NCI-H510A (cell line): ENCODE measurements at places on chromosomes 6 and 20.

- DNase-seq, result peak; percentile 44
Observed at GRCh38 chr6:25369433-25370177, 90.4 kb downstream of the CARMIL1 start.

- DNase-seq, result no peak
Observed at GRCh38 chr20:57126481-57127092, 139.9 kb downstream of the BMP7 start.

- DNase-seq, result no peak
Observed at GRCh38 chr20:37407573-37408002, 61.6 kb downstream of the SRC start.

DNA sequence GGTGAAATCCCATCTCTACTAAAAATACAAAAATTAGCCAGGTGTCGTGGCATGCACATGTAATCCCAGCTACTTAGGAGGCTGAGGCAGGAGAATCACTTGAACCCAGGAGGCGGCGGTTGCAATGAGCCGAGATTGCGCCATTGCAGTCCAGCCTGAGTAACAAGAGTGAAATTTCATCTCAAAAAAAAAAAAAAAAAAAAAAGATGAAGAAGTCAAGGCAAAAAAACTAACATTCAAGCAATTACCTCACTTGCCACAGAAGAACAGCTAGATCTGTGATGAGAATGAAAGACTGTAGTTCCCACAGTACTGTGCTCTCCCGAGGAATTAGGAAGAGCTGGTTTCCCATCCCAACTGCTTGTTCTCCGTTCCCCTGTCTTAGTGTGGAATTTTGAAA lies 144.7 kb upstream of the ECI2 start:
- DNase-seq, result no peak

DNA sequence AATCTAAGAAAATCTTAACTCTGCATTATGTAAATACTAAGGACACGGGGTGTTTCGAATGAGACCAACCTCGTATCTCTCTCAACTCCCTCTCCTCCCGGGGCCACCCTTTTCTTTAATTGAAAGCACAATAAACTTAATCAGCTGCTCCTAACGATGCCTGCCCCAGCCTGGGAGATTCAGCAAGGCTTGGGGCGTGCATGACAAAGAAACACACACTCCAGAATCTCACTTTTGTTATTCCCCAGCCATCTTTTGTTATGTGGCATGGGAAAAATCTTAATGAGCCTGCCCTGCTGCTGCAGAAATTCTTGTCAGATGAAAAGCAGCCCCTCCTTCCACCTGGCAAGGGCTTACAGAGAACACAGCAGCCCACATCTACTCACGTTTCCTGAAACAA lies 117.4 kb downstream of the TTLL2 start:
- no peak for DNase-seq

GRCh38 chr6:98808541-98809210 lies 25.7 kb upstream of the POU3F2 start:
- no peak for DNase-seq

- DNase-seq, result no peak
Observed at GRCh38 chr6:41344876-41345275, 9.5 kb downstream of the NCR2 start.

- peak; percentile 16 for DNase-seq
Observed at GRCh38 chr20:34129518-34130162, 17.6 kb upstream of the EIF2S2 start.

- no peak for DNase-seq
Observed at GRCh38 chr6:166277018-166277417, 31.2 kb downstream of the PRR18 start.
